ENCODE measurements at places on chromosomes 5 and 9. TPM values are rescaled to one million over a fixed set of nuclear protein-coding genes. Genes with fewer than 3 reads are reported as not detected.

NDUFS4 gene
- 52.3 TPM for total RNA-seq

IL4 gene
- total RNA-seq = not detected

SYNPO gene
- total RNA-seq = 114 TPM

CTXN3 gene
- total RNA-seq = not detected

MSX2 gene
- 2.0 TPM for total RNA-seq

FAXDC2 gene
- 41.9 TPM for total RNA-seq

ZNF454 gene
- 3.4 TPM for total RNA-seq

GRCh38 chr5:179186801-179187200 lies 126.6 kb downstream of the ZNF354C start:
- peak; percentile 57 for DNase-seq

DNA sequence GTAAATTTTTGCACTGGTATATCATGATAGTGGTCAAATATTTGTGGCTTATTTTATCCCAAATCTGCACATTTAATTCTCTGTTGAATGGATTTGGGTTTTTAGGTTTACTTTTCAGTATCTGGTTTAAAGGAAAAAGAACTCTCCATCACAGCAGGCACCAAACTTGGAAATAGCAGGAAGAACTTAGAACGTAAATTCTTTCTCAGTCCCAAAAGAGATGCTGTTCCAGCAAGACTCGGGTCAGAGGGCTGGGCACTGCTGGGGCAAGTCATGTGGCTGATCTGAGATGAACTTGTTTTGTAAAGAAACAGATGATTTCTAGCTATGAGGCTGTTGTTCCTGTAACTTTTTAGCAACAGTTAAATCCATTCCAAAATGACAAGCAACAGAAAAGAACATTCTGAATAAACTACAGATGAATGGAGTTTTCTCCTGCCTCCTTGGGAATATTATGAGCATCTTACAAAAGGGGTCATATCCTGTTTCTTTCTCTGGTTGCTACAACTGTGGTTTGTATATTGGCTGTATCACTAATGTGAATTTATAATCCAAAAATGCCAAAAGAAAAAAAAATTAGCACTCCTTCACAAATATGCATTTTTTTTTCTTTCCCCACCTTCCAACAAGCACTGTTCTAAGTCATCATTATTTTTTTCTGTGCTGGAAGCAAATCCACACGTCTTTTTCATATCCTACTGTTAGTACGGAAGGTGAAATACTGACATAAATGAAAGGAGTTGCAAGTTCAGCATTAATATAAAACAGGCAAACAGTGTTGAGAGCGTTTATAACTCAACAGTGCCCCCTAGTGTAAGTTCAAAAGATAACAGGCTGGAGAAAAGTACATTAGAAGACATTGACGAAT lies 31.1 kb downstream of the OR2K2 start:
- DNase-seq = no peak

DNA sequence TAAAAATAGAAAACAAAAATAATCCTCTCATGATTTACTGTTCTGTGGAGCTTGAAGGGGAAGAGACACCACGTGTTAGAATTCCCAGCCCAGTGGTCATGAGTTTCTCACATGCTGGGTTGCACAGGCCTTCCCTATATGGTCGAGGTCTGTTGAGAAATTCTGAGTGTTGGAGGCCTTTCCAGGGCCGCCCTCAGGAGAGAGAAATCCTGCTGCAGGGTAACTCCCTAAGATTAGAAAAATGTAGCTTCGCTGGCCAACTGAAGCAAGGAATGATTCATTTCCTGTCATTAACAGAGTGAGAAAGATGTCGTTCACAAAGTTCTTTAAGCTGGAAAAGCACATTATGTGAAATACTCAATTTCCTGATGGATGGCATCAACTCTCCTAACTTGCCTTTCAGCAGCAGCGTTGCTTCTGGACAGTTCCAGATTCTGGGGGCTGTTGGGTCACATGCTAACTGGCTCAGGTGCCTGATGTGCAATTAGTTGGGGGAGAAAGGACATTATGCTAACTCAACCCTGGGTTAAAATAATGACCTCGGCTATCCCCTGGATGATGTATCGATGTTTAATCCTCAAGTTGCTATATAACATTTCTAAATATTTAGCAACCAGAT lies 104.8 kb upstream of the CD180 start:
- no peak for DNase-seq

DNA sequence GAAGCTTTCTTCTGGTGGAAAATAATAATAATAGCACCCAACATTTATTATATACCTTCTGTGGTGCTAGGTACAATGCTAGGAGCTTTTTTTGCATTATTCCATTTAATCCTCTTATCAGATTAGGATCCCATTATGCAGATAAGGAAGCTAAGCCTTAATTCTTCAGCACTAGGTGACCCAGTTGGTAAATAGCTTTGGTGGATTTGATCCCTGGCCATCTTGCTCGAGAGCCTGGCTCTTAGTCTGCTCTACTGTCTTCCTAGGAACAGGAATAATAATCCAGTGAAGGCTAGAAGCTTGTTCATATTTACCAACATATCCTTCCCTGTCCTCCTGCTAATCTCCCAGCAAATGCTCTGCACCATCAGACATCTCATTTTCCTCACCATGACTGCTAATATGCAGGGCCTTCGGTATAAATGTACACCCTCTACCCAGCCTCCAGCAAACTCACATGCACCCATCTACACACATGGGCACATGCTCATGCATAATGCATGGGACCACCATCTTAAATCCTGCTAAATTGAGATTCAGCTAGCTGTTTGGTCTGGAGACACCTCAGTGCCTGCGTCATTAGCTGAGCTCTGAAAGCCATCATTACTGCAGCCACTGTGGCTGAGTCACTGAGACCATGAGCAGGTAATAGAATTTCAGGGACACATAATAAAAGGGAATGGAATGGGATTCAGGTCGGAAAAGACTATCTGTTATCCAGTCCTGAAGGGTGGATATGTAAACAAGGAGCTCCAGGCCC lies 87.5 kb downstream of the TRIM32 start:
- no peak for DNase-seq

DNA sequence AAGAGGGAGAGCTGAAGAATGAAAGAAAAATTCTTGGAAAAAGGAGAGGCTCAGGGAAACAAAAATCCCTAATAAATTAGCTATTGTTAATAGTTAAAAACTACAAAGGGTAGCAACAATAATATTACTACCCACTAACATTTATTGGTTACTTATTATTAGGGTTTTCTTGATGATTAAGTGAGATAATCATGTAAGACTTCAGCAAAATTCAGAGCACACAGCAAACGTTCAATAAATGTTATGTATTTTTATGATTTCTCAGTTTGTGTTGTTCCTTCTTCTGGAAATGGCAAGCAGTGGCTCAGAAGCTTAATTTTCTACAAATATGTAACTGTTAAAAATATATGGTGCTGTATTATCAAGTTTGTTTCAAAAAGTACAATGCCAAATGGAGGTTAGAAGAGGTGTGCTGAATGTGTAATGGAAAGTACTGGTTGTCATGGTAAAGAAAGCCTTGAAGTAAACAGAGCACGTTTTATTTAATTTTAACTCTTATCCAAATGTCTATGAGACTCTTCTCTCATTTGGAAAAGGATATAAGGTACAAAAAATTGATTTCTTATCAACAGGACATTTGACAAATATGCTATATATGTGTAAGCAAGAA lies 226.0 kb upstream of the ATP10B start:
- no peak for DNase-seq

GRCh38 chr5:147568710-147569406 lies 59.0 kb upstream of the DPYSL3 start:
- no peak for DNase-seq

- DNase-seq = no peak
Observed at GRCh38 chr9:16787724-16788123, 82.7 kb downstream of the BNC2 start.

DNA sequence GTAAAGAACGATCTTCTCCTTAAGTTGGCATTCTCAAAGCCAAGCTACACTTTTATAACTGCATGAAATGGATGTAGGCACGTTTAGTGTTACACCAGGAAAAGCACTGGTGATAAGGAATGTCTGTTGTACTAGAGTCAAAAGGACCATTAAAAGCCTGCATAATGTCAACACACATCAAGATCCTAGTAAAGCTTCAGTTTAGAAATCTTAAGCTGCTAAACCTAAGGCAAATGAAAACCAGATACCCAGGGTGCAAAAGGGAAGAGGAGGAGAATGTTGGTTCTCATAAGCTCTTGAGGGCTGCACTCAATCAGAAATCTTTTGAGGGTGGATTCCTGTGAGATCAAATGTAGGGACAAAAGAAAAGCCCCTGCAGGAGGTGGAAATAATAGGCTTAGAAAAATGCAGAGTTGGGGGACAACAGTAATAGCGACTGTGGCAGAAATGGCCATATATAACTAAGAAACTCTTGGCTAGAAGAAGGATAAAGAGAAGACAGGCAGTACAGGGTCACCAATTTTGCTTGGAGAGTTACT lies 148.2 kb downstream of the FBXL17 start:
- no peak for DNase-seq

DNA sequence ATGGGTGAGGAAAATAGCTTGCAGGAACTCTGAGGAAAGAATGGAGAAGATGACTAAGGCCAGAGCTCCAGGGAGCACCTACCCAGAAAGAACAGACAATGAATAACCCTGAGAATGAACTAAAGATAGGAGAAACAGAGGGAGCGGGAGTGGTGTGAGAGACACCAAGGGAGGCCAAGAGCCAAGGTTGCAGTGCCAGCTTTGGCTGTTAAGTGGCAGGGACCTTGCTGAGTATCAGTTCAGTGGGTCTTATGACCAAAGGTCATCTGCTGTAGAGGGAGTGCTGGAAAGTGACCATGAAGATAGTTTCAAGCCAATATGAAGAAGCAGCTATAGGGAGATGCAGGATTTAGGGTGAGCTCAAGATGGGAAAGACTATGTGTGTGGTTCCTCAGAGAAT lies 16.7 kb downstream of the P4HA2 start:
- DNase-seq = no peak

- no peak for DNase-seq
Observed at GRCh38 chr9:76585487-76586389, 126.8 kb downstream of the GCNT1 start.

- no peak for DNase-seq
Observed at GRCh38 chr9:98312365-98312764, 56.9 kb upstream of the TBC1D2 start.

GRCh38 chr9:12972608-12973589 lies 198.1 kb downstream of the LURAP1L start:
- peak; percentile 14 for DNase-seq

- DNase-seq = no peak
Observed at GRCh38 chr9:128026255-128026772, 40.8 kb downstream of the NAIF1 start.

DNA sequence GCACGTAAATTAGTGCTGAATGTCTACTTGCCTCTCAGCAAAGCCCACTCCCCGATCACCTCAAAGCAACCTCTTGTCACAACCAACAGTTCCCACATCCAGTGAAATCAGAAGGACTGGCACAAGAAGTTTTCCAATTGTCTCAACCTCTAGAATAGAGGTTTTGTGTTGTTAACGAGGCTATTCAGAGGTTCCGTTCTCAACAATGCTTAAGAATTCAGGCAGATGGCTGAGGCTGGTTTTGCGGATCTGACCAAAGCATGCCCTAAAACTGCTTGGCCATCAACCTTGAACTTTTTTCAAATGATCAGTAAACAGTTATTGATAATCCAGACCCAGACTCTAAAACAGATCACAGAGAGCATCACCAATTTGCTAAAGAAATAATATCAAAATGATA lies 52.9 kb downstream of the MAPKAP1 start:
- DNase-seq = no peak

GRCh38 chr5:96434201-96434645 lies 1.2 kb upstream of the PCSK1 start:
- DNase-seq = peak; percentile 62

- DNase-seq = no peak
Observed at GRCh38 chr5:170316937-170317336, 19.4 kb upstream of the LCP2 start.

DNA sequence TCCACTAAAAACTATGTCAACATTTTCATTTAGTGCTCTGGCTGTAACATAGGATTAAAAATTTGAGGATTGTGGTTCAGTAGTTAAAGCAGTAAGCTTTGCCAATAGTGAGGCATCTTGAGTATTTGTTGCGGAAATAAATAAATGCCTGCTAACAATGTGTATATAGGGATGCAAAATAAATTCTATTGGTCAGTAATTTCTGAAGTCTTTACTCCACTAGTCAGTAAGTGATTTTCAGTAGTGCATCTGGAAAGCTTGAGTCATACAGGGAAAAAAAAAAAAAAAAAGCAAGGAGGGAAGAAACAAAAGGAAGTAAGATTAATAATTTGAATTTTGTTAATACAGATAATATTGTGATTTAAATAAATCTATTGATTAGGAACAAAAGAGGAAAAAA lies 21.0 kb downstream of the NIPBL start:
- DNase-seq = no peak

DNA sequence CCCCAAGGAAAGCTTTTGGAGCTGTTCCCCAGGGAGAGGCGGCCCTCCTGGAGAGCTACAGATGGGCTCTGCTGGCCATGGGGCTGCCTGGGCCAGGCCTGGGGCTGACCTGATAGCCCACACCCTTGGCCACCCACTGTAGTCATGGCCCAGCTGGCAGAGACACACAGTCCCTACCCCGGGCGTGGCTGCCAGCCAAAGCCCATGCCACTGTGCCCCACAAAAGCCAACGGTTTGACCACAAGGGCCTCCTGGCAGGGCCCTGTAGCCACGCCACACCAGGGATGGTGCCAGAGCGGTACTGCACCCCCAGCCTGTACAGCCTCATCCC lies 15.2 kb downstream of the NACC2 start:
- DNase-seq = no peak

DNA sequence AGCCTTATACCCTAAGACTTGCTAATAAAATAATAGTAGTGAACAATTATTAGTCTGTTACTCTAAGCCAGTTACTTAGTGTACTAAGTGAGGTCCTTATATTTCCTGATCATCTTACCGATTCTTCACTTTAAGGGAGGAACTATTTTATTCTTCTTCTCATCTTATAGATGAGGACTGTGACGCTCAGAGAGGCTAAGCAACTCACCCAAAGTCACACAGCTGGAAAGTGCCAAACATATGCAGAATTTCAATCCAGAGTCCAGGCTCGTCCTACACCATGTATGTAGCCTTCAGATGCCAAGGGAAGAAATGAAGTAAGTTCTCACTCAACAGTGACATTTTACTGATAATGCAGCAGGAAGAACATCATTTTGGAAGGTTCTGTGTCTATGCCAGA lies 34.4 kb upstream of the ARAP3 start:
- DNase-seq = no peak

Measured in left lung (tissue), 14 donors.